ENCODE measurements at places on chromosomes 5 and 9.
A peak's percentile ranks its signal among the peaks of the same experiment; 100 is the strongest.

DNA sequence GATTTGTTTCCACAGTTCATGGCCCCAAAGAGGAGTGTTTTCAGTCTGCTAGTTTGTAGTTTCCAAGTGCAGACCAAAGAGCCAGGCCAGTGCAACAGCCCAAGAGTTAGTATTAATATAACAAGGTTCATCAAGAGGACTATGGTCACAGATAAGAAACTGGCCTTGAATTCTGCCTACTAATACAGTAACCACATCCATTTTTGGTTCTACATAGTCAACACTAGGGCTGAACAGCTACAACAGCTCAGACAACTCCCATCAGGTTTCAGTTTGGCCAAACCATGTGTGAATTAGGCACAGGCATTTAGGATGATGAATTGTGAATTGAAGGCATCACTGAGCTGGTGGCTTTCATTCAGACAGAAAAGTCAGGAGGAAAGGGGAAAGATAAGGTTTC, 13.8 kb upstream of the UBQLN1 start:
- no peak for DNase-seq

- DNase-seq, result no peak
Observed at GRCh38 chr5:56291661-56292374, 58.7 kb upstream of the ANKRD55 start.

- no peak for DNase-seq
Observed at GRCh38 chr9:127860779-127861178, 6.3 kb upstream of the ENG start.

DNA sequence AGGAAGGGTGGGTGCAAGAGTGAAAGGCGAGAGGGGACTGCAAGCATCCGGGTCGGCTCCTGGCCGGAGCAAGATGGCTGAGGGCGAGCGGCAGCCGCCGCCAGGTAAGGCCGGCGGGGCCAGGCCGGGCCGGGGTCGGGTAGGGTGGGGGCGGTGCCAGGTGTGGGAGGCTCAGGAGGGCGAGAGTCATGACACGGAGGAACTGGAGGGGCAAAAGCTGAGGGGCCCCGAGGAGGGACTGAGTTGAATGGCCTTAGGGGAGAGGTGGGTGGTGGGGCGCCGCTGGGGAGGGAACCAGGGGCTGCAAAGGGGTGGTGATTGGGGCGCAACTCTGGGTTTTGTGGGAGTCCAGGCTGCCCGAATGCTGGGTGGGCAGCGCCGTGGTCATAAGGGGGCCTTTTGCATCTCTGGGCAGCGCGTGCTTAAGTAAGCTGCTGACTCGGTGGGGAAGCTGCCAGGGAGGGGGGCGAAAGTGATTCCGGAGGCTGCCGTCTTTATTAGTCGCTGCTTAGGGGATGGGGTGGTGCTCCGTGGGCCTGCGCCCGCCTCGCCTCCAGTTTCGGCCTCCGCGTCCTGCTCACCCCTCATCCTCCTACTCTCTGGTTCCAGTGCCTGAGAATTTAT, 425 bp downstream of the PTPA start:
- DNase-seq, result no peak

DNA sequence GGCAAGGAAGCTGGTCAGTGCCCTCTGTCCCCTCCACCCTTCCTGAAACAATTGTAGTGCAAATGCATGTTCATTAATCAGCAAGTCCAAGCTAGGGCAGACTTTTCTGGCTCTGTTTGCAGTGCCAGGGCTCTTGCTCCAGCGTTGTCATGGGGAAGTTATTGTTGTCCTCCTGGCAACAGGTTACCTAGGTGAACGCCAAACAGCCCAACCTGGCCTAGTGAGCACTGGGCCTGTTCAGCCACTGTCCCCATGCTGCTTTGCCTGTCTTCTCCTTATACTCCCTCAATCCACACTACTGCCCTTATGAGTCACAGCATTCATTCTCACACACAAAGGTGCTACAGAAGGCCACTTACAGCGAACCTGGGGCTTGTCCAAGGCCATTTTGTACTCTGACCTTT, 34.5 kb upstream of the GLIS3 start:
- DNase-seq, result no peak

- DNase-seq, result no peak
Observed at GRCh38 chr5:14581891-14582796, 552 bp downstream of the OTULINL start.

DNA sequence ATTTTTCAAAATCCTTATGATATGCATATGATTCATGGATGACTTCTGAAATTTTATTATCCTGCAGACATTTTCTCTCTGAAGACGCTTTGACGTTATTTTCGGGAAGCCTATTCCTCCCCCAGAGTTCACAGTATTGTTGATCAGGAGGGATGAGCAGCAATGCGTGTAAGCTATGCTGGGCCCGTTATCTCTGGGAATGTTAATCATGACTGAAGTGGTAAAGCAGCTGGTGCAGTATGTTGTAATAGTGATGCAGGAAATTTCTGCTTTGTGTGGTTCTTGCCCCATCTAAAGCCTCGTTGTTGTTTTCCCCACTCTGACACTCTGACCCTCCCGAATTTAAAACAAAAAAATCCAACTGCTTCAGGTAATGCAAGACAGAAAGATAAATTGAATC, 1797.8 kb upstream of the WWC1 start:
- DNase-seq, result no peak

GRCh38 chr5:103894882-103895281, 332.3 kb upstream of the NUDT12 start:
- DNase-seq, result no peak

DNA sequence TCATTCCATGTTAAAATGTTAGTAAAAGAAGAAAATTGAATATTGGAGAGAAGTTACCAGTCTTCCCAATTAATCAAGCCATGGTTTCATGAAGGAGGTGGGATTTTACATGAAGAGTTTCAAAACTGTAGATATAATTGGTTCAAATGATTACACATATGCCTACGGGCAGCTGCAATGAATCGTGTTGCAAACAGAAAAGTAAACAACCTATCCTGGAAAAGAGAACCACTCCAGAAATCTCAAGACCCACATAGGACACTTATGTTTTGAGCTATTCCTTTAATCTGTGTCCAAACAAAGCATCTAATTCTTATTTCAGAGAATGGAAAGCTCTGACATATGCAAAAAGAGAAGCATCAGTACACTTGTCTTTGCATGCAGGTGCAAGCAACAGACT, 340.2 kb downstream of the NDUFS4 start:
- no peak for DNase-seq

GRCh38 chr9:73577848-73578247, 426.2 kb downstream of the ANXA1 start:
- DNase-seq, result no peak

DNA sequence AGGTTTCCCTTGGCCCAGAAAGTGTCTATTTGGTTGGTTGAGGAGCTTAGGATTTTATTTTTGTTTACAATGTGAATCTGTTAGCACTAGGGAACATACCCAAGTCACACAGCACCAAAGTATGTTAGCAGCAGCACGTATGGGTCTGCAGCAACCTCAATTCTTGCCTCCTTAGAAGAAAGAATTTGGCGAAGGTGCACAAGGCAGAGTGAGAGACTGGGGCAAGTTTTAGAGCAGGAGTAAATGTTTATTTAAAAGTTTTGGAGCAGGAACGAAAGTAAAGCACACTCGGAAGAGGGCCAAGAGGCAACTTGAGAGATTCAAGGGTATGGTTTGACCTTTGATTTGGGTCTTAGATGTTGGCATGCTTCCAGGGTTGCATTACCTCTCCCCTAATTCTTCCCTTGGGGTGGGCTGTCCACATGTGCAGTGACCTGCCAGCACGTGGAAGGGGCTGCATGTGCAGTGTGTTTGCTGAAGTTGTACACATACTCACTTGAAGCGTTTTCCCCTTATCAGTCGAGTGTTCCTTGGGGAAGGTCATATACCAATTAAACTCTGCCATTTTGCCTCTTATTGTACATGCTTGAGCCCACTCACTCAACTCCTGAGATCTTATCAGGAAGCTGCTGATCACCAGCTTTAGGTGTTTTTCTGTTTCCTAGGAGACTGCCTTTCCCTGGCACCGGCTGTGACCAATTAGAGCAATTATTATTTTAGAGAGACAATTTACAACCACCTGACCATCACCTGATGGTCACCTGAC, 64.9 kb upstream of the SHC3 start:
- DNase-seq, result no peak

DNA sequence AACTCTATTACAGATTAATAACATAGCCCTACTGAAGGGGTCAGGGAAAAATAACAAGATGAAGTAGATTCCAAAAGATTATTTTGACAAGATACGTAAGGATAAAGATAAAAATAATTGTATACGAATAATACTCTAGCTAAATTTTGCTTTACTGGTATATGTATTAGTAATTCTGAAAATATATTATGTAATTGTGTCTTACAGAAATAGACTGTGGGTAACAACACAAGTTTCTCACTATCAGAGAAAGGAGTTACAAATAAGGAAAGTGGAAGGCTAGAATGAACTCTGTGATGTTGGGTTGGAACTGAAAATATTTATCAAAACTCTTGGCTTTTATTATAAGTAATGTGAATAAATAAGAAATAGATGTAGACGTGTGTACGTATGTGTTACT, 26.6 kb upstream of the TUSC1 start:
- no peak for DNase-seq

- DNase-seq, result no peak
Observed at GRCh38 chr5:141508798-141509611, 20.1 kb downstream of the PCDHGC5 start.

- DNase-seq, result no peak
Observed at GRCh38 chr5:155128786-155129512, 115.4 kb downstream of the KIF4B start.

DNA sequence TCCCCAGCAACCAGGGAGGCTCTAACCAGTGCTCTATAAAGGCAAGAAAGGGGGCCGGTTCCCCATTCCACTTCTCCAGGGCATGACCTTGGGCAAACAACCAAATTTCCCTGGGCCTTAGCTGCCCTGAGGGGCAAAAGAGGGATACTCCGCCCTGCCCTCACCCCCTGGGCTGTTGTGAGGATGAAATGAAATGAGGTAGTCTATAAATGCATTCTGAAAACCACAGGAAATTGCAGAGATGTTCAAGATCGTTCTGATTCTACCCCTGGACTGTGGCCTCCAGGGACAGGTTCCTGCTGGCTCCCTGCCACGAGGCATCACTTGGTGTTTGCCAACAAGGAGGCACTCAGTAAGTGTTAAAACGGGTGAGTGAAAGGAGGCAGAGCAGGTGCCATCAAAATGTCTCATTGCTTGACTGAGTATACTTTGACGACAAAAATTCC, 5.7 kb downstream of the RAPGEF1 start:
- DNase-seq, result no peak

GRCh38 chr5:51380603-51381207, 2.5 kb upstream of the ISL1 start:
- no peak for DNase-seq

DNA sequence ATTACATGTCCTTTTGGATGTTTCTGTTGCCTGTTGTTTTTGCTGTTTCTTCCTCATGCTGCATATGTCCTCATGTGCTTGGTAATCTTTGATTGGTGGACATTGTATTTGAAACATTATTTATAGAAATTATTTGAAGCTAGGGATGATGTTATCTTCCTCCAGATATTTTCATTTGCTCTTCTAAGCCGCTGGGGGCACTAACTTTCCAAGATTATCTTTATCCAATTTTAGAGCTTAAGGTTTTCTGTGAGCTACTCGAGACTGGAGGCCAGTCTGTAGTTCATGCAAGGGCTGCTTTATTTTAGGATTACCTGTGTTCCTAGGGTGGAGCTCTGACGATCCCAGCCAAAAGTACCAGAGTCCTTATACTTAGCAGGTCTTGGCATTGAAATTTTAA, 40.9 kb downstream of the STX17 start:
- no peak for DNase-seq

- DNase-seq, result no peak
Observed at GRCh38 chr9:99241106-99241505, 19.0 kb downstream of the SEC61B start.

GRCh38 chr5:31854181-31855133, 215.5 kb downstream of the PDZD2 start:
- peak; percentile 89 for DNase-seq

DNA sequence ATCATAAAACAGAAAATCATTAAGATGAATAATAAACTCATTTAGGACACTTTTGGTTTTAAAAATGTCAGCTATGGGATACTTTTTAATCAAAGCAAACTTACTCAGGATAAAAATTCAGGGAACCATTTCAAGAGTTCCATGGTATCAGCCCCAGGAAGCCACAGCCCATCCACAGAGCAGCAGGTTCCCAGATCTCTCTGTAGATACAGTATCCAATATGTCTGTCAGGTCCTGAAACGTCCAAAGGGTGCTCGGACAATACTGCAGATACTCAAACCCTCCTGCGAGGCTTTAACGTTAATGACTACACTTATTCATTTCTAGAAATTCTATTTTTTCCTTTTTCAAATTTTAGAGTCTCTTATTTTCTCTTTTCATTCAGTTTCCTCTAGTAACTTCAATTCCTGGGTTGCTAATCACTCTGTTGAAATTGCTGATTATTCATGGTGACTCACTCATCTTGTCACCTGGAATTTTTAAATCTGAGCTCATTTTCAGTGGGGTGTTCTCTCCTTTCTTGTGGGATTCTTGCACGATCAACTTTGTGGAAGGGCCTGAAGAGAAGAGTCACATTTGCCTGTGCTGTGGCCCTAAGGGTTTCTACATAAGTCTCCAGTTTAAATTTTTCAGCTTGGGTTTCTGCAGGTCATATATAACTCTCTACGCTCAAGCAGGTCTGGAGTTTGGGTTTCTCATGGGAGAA, 435.8 kb downstream of the CTNND2 start:
- DNase-seq, result no peak

DNA sequence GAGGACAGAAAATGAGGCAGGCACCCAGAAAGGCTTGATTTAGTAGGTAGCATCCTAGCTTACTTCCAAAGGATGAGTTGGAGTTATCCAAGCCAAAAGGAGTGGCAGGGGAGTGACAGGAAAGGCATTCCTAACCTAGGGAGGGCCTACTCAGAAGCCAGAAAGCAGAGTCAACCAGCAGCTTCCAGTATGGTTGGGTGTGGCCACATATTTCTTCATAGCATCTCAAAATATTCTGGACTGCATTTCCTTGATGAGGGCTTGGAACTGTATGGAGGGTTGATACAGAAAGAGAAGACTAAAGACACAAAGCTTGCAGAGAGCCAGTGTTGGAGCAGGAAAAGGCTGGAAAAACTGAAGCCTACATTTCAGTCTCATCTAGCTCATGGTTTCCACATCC, 656.8 kb upstream of the DMAC1 start:
- DNase-seq, result no peak

GRCh38 chr9:93218671-93219420, 34.9 kb downstream of the WNK2 start:
- no peak for DNase-seq

DNA sequence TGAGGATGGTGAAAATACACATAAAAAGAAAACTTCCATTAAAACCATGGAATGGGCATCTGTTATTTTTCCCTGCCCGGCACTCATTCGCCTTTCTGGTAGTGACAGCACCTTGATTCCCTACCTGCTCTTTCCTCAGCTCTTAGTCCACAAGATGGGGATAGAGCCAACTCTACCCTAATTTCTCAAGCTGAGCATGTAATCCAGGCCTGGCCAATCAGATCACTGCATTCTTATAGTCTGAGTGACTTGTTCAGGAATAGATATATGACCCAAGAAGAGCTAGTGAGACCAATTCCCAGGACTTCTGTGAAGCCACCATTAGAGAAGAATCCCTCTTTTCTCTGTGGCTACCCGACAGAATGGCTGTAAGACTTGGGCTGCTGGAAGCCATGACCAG, 58.1 kb downstream of the TSSK1B start:
- DNase-seq, result no peak

- DNase-seq, result no peak
Observed at GRCh38 chr9:16688814-16689213, 181.7 kb downstream of the BNC2 start.

GRCh38 chr9:80893190-80893589, 796.2 kb downstream of the TLE1 start:
- no peak for DNase-seq

- no peak for DNase-seq
Observed at GRCh38 chr5:106408141-106408540, 1262.6 kb downstream of the EFNA5 start.

All from vagina (tissue), 2 donors.